Bronchus fibroblast of lung (primary cell): ENCODE measurements at places on chromosomes 2 and 18. TPM values are rescaled to one million over a fixed set of nuclear protein-coding genes. Genes with fewer than 3 reads are reported as not detected.

The CXCR2 gene
- not detected in 2 replicates for total RNA-seq

The SATB2 gene
- total RNA-seq: 2.5 and 3.2 TPM in 2 replicates

The SERPINB11 gene
- total RNA-seq: not detected in 2 replicates

The IL1F10 gene
- not detected in 2 replicates for total RNA-seq

The SNED1 gene
- 8.6 and 9.1 TPM in 2 replicates for total RNA-seq

The CASP10 gene
- 1.3 and 1.5 TPM in 2 replicates for total RNA-seq

The VWA3B gene
- total RNA-seq: not detected in 2 replicates

The ASTL gene
- not detected in 2 replicates for total RNA-seq

The FSIP2 gene
- total RNA-seq: under 0.01 and 0.15 TPM in 2 replicates

The TSPYL6 gene
- total RNA-seq: not detected in 2 replicates

The TRIB2 gene
- 18.9 and 20.0 TPM in 2 replicates for total RNA-seq

The ANKRD30B gene
- under 0.01 TPM in 1 of 2 replicates, not detected in the other for total RNA-seq

The PSME4 gene
- 14.4 and 18.0 TPM in 2 replicates for total RNA-seq

The PPP1R7 gene
- 68.8 and 69.6 TPM in 2 replicates for total RNA-seq

The CFC1 gene
- not detected in 2 replicates for total RNA-seq

The EGR4 gene
- not detected in 2 replicates for total RNA-seq

The BCL11A gene
- 0.15 and 0.17 TPM in 2 replicates for total RNA-seq

The POTEI gene
- total RNA-seq: not detected in 2 replicates

The MAP4K4 gene
- total RNA-seq: 81.9 and 89.6 TPM in 2 replicates

The ST8SIA3 gene
- total RNA-seq: not detected in 2 replicates

The C2orf66 gene
- not detected in 2 replicates for total RNA-seq

The SCN2A gene
- 1.0 and 1.2 TPM in 2 replicates for total RNA-seq

The SERPINB13 gene
- total RNA-seq: not detected in 2 replicates

The ALPI gene
- total RNA-seq: not detected in 2 replicates

The TDRD15 gene
- not detected in 2 replicates for total RNA-seq

The FOXD4L1 gene
- not detected in 2 replicates for total RNA-seq

The TRMT61B gene
- 7.6 and 11.1 TPM in 2 replicates for total RNA-seq

The AQP12B gene
- not detected in 2 replicates for total RNA-seq

The ADAM23 gene
- total RNA-seq: 3.4 and 5.5 TPM in 2 replicates

The ANKRD30BL gene
- total RNA-seq: not detected in 2 replicates

The GPR75 gene
- total RNA-seq: 0.67 and 0.89 TPM in 2 replicates
